ENCODE measurements at places on chromosomes 16 and 17.

DNA sequence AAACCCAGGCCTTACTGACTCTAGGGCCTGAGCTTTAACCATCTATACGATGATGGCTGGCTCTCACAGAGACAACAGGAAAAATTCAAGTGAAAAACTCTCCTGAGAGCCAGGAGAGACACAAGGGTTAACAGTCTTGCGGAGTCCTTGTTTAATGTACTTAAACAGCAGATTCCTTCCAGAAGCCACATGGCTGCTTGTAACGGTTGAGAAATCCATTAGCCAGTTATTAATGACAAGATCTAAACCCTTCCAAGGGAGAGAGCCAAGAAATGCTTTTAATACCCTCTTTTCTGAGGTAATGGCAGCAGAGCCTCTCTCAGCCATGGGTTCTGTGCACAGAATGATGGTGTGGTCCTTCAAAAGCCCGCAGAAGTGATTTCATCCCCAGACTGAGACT is 5.2 kb upstream of the ALDOA start:
- DNase-seq: no peak

DNA sequence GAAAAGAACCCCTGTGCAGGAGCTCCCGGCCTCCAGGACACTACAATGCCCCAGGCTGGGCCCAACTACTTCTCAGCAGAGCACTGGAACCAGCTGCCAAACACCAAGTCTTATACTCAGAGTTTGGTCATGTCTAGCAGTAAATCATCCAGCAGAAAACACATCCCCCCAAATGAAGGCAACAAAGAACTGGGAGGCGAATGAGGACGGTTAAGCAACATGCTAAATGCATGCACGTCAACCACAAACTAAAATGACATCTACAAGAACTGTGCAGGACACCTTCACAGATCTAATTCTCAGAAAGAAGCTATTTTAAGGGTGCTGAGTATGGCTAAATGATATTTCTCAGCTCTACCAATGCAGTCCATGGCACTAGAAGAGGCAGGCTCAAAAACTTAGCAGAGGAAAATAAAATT is 7.6 kb upstream of the IRX5 start:
- no peak for DNase-seq

- DNase-seq: no peak
Measured at GRCh38 chr17:67246403-67246652, 1.3 kb upstream of the HELZ start.

DNA sequence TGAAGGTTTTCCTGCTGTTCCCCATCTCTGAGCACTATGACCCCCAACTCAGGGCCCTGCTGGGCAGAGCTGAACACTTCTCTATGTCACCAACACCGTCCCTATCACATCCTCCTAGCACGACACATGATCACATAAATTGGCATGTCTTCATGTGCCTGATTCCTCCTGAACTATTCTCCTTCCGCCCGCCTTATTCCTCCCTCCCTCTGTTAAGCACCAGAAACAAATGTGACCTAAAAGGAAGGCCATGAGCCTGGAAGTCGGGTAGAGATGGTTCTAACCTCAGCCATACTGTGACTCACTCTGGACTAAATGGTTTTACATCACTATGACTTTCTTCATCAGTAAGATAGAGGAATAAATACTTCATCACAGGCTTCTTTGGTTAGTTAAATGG is 80.8 kb upstream of the DYNLRB2 start:
- no peak for DNase-seq

DNA sequence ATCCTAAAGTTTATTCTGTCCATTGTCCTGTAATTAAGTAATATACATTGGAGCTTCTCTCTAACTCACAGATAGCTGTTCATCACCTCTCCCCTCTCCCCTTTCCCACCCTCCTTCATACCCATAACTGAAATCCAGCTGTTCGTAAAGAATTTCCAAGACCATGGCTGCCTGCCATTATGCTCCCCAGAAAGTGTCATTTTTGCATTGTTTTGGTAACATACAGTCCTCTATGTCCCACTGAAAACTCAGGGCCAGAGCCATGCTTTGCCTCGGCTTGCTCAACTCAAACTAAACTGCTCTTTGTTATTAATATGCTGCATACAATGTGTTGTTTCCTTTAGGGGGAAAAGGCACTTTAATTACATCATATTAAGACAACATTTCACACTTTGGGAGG is 132.0 kb downstream of the MRTFB start:
- DNase-seq: no peak

- no peak for DNase-seq
Measured at GRCh38 chr17:41610965-41611640, 1.5 kb downstream of the KRT16 start.

DNA sequence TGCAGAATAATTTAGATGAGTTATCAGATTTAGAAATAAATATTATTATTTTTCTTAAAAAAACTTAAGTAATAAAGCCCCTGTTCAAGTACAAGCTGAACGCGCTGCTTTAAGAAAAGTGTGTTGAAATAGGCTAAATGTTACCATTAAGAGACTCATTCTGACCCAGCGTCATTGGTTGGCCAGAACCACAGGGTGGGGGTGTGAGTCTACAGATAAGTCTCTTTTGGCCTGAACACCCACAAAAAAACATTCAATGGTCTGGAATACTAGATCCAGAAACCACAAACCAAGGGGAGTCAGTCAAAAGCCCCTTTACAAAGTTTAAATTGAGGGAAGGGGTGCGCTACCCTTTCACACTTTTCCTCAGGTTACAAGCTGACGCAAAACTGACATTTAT is 776.1 kb downstream of the KCNJ2 start:
- DNase-seq: no peak
